ENCODE measurements at places on chromosomes 7 and 10.

DNA sequence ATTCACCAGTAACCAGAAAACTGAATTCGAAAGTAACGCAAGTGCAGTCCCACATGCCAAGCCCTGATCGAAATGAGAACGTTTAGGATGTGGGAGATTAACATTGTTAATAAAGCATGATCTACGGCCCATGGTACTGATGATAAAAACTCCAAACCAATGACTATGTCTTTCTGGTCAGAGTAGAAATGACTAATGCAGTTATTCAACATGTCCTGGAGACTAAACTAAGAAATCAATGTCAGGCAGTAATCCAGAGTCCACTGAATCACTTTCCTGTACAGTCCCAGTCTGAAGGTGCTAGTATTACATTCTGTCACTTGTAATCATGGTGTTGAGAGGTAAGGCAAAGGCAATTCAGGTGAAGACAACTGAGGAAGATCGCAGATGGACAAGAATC is 14.4 kb downstream of the NPSR1 start:
- no peak overlapping the region for H3K27ac ChIP-seq
- H3K36me3 ChIP-seq = no peaks in the 10 kb centered on the region
- no peaks in the 10 kb centered on the region for H3K27me3 ChIP-seq
- DNase-seq = no peak
- no peak overlapping the region for H3K4me3 ChIP-seq
- no peaks in the 10 kb centered on the region for H3K4me1 ChIP-seq

GRCh38 chr10:122190176-122190943 is 80.7 kb upstream of the BTBD16 start:
- no peaks in the 10 kb centered on the region for H3K4me1 ChIP-seq
- no peak for DNase-seq
- H3K4me3 ChIP-seq = no peak overlapping the region

GRCh38 chr10:98307916-98308541 is 40.0 kb upstream of the LOXL4 start:
- no peaks in the 10 kb centered on the region for H3K36me3 ChIP-seq
- peaks cover 25% of the 10 kb centered on the region for H3K27me3 ChIP-seq
- peaks cover 4% of the 10 kb centered on the region for H3K4me1 ChIP-seq
- no peak overlapping the region for H3K4me3 ChIP-seq
- no peak for DNase-seq

DNA sequence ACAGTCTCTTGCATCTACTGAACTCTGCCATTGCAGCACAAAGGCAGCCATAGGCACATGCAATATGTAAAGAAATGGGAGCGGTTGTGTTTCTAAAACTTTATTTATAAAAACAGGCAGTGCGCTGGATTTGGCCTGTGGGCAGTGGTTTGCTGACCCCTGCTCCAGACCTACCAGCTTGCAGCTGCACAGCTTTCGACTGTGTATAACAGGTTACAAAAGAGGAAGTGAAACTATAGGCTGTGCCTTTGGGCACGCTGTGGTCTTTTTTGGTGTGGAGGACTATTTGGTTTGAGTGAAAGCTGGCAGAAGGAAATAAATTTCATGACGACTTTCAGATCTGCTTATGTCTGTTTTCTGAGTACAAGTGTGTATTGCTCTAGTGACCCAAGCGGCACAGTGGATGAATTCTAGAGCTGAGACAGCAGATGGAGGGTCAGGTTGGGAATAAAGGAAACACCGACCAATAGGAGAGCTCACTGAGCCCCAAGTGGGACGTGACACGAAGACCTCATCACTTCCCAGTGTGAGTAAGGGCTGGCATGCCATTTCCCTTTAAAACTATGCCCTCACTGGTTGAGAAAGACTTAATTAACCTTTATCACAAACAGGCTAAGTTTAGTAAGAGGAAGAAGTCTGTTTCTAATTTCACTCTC is 152.7 kb downstream of the ANK3 start:
- H3K36me3 ChIP-seq = no peaks in the 10 kb centered on the region
- DNase-seq = peak; percentile 25
- peaks cover 26% of the 10 kb centered on the region for H3K4me1 ChIP-seq
- peak overlapping the region; percentile 63 for H3K27ac ChIP-seq
- no peaks in the 10 kb centered on the region for H3K27me3 ChIP-seq

DNA sequence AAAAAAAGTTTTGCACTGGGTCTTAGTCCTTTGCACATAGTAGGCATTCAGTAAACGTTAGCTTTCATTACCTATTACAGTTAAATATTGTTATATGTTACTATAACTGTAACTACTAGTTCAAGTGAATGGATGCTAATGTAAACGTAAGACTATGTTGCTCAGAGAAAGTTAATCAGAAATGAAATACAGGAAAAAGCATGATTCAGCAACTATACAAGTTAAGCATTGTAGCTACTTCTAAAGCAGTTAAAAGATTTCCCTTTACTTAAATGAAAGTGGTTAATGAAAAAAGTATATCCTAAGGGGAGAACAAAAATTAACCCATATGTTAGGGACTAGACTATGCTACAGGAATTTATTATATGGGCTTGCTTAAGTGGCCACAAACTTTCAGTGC is 121.2 kb downstream of the SKAP2 start:
- no peak for DNase-seq
- no peaks in the 10 kb centered on the region for H3K36me3 ChIP-seq
- peaks cover 3% of the 10 kb centered on the region for H3K27me3 ChIP-seq
- H3K4me3 ChIP-seq = no peak overlapping the region
- no peaks in the 10 kb centered on the region for H3K4me1 ChIP-seq

- peaks cover 40% of the 10 kb centered on the region for H3K36me3 ChIP-seq
- peaks cover 12% of the 10 kb centered on the region for H3K4me1 ChIP-seq
Measured at GRCh38 chr7:132904209-132904608, 177.7 kb downstream of the CHCHD3 start.

DNA sequence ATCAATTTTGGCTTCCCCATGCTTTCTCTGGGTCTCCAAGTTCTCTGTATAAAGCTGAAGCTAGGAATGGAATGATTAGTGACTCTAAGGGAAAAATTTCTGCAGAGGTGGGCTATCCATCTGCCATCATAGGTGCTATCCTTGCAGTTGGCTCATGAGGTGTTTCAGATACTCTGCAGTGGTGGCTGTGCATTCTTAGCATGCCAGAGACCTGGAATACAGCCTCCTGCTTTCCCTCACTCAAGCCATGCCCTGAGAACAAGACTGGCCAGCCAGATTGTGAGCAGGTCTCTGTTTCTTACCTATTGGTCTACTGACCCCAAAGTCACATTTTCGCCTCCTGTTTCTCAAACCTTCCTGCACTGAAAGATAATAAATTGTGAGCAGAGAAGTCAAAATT is 719.6 kb downstream of the CCSER2 start:
- no peak overlapping the region for H3K27ac ChIP-seq
- DNase-seq = no peak
- H3K36me3 ChIP-seq = no peaks in the 10 kb centered on the region
- H3K4me3 ChIP-seq = no peak overlapping the region
- no peaks in the 10 kb centered on the region for H3K4me1 ChIP-seq
